Immature natural killer cell (primary cell): ENCODE measurements at places on chromosomes 6 and 20. TPM values are rescaled to one million over a fixed set of nuclear protein-coding genes. Genes with fewer than 3 reads are reported as not detected.

The TCF21 gene
- polyA plus RNA-seq: not detected

DNA sequence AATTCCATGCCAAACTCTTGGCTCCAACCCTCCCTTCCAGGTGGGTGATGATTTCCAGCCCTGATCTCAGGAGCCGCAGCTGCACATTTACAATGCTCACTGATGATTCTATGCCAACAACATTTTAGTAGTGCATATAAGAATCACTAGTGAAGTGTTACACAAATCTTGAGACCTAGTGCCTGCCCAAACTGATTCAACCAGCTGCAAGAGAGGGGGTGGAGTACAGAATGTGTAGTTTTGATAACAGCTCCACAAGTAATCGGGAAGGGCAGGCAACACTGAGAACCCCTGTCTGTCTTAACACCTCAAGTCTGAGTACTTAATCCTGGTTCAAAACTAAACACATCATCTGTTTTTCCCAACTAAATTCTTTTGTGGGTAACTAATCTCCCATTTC, 91.7 kb downstream of the PRDM1 start:
- DNase-seq: no peak

- DNase-seq: no peak
Observed at GRCh38 chr20:2694519-2694918, 1.9 kb downstream of the EBF4 start.

DNA sequence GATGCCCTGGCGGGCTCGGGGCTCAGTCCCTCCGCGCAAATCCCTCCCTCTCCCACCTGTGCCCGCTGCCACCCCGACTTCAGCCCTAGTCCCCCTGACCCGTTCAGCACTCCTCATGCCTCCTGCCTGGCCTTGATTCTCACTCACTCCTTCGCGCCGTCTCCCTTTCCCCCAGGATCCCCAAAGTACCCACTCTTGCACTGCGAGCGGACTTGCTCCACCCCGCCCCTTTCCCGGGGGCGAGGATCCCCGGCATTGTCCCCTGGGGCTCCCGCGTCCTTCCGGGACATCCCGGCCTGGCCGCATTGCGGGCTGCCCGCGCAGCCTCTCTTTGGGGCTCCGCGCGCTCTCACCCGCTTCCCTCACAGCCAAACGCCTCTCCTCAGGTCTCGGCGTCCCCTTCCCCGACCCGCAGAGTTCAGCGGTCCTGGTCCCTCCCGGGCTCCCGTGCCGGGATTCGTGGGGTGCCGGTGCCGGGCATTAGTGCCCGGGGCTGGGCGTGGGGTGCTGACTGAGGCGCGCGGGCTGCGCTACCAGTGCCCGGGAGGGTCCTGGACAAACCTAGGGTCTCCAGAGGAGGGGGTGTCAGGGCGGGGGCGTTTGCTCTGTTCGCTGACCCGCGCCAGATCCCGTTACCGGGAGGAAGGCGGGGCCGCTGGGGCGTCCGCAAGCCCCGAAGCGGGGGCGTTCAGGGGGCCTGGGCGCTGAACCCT, 45.5 kb upstream of the SUPT3H start:
- no peak for DNase-seq

DNA sequence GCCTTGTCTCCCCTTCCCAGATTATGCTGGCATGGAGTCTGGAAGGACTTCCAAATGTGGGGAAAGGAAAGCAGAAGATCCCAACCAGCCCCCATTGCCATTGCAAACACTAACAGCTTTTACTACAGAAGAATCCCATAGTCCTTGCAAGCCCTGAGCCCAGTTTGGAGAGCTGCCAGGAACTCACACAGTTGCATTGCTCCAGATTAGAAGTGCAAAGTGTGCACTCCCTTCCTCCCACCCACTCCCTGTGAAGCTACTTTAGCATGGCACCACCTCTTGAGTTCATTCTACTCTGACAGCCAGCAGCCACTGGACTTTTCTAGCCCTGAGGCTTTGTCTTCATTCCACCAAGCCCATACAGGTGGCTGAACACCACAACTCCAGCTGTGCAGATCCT, 67.6 kb downstream of the SLC22A2 start:
- no peak for DNase-seq

The FITM2 gene
- 0.15 TPM for polyA plus RNA-seq

- DNase-seq: no peak
Observed at GRCh38 chr6:89045576-89045975, 35.0 kb upstream of the PNRC1 start.
